Right kidney (tissue), 9 donors: ENCODE measurements at places on chromosomes 5 and 9.

DNA sequence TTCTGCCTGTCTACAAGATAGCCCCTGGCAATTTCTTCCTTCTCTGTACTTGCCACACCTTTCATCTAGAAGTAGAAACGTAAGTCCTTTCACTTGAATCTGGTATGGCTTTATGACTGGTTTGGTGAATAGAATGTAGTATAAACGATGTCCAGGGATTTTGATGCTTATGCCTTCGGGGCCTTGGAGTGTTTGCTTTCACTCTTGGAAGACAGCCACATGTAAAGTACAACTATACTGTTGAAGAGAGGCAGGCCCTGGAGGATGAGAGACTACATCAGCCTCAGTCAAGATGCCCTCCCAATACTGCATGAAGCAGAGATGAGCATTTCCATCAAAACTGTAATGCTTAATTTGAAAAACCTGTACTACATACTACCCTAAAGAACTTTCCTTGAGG is 553.8 kb upstream of the C9orf72 start:
- DNase-seq, result no peak

DNA sequence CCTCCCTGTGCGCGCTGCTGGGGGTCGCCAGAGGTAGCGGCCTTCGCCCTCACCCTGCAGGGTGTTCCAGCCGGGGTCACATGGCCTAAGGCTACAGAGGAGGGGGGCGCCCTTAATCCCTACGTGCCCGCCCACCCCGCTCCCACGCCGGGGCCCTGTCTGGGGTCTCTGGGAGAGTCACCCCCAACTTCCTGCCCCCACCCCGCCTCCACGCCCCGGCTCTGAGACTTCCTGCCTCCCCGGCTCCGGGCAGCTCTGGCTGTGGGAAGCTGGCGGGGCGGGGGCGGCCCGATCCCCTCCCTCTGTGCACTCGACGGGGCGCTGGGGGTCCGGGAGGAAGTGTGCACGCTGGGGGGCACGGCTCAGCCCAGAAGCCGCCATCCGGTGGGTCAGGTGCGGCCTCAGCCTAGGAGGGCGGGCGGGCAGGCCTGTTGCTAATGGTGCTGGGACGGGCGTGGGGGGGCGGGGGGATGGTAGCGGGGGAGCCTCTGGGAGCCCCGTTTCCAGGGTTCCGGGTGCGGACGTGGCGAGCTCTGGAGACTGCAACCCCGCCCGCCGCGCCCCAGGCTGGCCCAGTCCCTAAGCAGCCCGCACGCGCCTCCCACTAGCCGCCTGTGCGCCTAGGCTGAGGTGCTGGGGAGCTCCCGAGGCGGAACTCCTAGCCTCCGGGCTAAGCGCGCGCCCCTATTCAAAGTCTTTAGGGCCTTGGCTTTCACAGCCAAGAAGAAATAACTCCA is 61.6 kb downstream of the CXXC5 start:
- DNase-seq, result no peak

DNA sequence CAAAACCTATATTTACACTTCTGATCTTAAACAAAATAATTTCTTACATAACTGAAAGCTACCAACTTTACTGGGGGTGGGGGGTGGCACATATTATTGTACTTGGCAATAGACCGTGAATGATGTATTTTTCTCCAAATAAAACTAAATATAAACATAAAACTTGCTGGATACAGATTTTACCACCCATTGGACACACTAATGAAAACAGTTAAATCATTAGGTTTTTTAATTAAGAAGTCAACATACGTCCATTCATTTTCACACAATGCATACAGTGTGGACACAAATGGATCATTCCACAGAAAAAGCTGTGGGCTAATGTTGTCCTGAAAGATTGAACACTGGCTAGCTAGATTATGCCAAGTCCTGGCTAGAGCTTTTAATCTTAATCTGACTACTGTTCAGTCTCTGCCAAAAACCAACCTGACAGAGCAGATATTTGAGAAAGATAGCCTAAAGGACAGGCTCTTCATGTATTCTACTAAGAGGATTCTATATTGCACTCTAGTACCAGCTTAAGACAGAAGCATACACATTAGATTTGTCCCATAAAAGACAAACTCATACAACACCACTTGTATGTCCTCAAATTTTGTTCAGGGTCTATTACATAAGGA is 118.1 kb downstream of the SIL1 start:
- no peak for DNase-seq

DNA sequence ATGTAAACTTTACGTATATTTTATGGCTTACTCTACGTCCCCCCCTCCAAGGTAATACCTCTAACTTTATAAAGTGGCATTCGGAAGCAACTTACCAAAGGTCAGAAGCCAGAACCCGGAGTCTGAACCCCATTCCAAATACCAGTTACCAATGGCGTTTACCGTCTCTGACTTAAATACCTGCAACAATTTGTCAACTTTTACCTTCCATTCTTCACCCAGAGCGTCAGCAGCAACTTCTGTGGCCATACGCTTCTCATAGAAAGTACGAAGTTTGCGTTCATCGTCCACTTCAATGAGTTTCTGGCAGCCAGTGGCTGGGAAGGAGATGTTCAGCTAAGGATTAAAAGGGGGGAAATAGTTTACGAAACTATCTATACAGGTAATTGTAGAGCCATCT is 753 bp downstream of the RPS6 start:
- no peak for DNase-seq

GRCh38 chr5:180803181-180804128 is 849 bp upstream of the MGAT1 start:
- DNase-seq, result peak; percentile 60

GRCh38 chr9:134403682-134404301 is 77.5 kb downstream of the RXRA start:
- DNase-seq, result no peak

GRCh38 chr9:90240541-90240940 is 402.1 kb downstream of the DIRAS2 start:
- no peak for DNase-seq

- no peak for DNase-seq
Observed at GRCh38 chr9:30035761-30036160, 2348.7 kb upstream of the ACO1 start.

GRCh38 chr9:83362341-83362995 is 175.7 kb downstream of the FRMD3 start:
- DNase-seq, result no peak

DNA sequence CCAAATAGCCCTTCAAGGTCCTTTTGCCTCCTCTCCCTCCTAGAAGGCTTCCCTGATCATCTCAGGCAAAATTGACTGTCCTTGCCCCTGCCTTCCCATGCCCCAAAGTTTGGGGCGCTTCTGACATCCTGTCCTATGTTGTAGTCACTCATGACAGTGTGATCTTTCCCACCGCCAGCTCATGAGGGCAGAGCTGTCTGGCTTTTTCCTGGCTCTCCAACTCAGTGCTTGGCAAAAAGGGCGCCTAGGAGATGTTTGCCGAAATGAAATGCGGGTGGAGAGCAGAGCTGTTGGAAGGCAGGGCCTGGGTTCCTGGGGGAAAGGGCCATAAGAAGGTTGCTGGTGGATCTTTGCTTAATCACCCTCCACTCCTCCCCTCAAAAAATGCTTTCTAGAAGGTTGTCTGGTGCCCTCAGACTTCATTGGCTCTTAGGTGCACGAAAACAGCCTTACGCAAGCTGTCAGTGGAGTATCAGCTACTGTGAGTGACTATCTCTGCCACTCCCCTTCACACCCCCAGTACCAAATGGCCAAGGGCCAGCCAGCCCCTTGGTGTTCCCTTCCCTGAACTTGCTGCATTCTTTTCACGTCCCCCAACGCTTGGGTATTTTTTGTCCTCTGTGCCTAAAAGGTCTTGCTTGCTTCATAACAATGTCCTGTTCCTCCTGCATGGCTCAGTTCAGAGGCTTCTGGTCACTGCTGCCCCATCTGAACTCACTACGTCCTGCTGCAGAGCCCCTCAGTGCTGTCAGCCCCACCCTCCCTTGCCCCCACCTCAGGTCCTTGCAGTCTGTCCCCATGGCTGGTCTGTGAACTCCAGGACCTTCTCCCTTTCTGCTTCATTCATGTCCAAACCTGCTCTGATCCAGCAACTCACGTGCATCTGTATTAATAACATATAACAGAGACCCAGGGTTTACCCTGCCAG is 2.6 kb upstream of the SLC25A51 start:
- DNase-seq, result no peak

DNA sequence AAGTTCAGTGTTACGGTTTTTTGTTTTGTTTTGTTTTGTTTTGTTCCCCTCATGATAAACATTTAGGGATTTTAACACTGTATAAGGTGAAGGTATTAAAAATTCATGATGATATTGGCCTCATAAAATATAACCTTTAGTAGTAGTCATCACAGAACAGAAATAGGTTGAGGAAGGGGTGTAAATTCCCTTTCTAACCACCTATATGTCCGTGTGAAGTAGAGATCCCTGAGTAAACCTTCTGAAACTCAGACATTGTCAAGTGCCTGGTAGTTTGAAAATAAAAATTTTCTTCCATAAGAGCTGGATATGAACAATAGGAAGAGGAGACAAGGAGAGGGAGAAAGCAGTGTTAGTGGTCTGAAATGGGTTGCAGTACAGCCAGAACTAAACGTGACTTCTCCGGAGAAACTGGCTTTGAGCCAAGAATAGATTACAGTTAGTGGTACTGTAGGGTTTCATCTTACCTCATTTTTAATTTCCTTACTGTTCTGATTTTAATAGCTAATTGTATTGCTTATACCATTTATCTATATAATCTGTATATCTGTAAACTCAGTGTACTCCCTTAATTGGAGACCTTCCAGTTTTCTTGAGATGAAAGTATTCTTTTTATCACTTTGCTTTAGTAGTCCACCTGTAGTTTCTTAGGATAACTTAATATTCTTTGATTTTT is 18.3 kb downstream of the UGCG start:
- no peak for DNase-seq
